Stimulated activated CD4-positive, alpha-beta T cell treated with anti-CD3 and anti-CD28 coated beads, TNF-alpha, amount 100 ng/mL, for 4 hours (primary cell): ENCODE measurements at places on chromosomes 11 and 22.

- DNase-seq, result no peak
Measured at GRCh38 chr11:67287355-67288197, 1.5 kb upstream of the ANKRD13D start.

GRCh38 chr11:120024586-120024985 lies 113.3 kb downstream of the TRIM29 start:
- no peak for DNase-seq

DNA sequence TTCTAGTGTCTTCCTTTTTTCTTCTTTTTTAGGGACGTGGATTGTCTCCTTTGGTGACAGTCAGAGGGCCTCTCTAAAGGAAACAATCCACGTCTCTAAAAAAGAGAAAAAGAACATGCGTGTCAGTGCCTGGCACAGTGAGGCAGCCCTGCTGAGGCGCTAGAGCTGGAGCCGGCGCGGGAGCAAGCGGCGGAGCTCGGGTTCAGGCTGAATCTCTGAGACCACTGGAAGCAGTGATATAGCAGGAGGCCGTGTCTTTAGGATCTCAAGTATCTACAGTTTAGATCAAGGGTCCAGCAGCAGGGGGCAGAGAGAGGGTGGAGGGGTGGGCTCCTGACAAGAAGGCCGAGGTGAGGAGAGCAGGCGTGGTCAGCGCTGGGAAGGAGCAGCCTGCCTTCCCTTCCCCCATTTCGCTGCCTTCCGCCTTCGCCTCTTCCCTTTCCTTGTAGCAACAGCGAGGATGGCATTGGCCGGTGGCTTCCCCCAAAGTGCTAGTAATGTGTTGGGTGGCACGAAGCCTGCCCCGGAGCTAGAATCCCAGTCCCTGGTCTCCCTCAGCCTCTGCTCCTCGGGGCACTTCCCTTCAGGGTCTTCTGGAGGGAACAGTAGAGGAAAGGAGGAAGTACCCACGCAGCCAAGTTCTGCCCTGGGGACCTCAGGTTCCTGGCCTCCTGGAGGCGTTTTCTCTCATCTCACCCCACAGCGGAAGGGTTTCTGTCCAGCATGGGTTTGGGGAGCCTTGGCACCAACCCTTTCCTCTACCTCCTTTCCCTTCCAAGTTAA lies 28.2 kb upstream of the RAB1B start:
- no peak for DNase-seq

- DNase-seq, result no peak
Measured at GRCh38 chr11:41866525-41866924, 407.1 kb upstream of the LRRC4C start.

GRCh38 chr11:68838572-68838964 lies 3.1 kb downstream of the CPT1A start:
- no peak for DNase-seq

GRCh38 chr11:65425105-65425970 lies 2.7 kb downstream of the NEAT1 start:
- DNase-seq, result no peak

DNA sequence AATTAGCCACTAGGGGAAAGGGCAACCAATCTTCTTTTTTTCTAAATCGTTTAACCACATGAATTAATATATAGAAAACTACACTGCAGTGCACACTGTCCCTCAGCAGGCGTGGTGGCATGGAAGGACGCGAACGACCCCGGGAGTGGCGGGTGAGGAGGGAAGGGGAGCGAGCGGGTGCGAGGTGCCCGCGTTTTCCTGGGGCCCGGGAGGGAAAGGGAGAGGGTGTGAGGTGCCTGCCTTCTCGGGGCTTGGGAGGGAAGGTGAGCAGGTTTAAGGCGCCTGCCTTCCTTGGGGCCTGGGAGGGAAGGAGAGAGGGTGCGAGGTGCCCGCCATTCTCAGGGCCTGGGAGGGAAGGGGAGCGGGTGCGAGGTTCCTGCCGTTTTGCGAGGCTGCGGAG lies 765 bp downstream of the GAB4 start:
- DNase-seq, result no peak

DNA sequence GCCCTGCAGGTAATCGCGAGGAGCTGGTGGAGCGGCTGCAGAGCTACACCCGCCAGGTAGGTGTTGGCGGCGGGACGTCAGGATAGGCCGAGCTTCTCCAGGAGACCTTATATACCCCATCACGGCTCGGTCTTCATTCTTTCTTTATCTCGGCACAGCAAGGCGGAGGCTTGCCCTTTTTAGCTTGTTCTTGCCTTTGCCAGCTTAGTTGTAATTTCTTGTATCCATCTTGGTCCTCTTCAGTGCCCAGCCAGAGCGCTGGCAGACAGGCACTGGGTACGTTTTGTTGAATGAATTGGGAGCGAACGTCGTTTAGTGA lies 459 bp downstream of the SF3B2 start:
- no peak for DNase-seq

DNA sequence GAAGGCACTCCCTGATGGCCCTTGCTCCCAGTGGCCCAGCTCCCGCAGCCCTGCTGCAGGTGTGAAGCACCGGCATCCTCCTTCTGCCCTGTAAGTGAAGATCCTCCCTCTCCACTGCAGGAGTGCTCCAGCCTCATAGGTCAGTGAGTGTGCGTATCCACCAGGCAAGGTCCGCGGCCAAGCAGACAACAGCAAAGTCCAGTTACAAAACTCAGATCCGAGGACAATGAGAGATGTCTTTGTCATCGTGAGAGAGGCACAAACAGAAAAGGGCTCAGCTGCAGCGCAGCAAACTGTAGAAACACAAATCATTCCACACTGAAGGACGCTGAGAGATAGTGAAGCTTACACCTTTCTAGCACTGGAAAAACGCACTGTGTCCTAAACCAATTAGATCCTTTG lies 46.1 kb downstream of the MYH9 start:
- DNase-seq, result no peak

GRCh38 chr11:9669954-9670353 lies 6.1 kb downstream of the SWAP70 start:
- no peak for DNase-seq

DNA sequence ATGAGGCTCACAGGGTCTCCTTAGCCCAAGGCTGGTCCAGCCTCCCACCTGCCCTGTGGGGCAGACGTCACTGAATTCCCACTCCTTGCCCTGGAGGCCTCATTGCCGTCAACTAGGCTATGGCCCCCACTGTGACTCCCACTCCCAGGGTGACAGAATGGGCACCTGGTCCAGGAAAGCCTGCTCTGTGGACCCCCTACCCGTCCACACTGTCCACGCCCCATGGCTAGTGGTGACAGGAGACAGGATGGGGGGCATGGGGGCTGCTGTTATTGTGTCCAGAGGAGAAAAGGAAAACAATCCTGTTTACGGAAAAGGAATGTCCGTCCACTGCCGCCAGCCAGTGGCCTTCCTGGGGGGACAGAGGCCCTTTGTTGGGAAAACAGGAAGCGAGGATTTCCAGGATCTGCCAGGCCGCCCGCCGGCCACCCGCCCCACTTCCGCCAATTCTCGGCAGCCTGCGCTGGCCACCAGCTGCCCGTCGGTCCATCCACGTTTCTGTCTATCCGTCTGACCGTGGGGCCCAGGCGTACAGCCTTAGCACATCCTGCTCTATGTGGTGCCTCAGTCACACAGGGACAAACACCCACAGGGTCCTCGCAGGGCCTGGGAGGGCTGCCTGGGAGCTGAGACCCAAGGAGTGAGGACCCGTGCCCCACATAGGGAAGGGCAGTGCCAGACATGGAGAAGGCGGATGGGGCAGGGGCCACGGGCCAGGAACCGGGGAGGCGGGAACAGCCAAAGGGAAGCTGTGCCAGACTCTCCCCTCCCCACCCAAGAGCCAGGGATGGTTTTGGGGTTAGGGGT lies 19.5 kb downstream of the CRELD2 start:
- no peak for DNase-seq

DNA sequence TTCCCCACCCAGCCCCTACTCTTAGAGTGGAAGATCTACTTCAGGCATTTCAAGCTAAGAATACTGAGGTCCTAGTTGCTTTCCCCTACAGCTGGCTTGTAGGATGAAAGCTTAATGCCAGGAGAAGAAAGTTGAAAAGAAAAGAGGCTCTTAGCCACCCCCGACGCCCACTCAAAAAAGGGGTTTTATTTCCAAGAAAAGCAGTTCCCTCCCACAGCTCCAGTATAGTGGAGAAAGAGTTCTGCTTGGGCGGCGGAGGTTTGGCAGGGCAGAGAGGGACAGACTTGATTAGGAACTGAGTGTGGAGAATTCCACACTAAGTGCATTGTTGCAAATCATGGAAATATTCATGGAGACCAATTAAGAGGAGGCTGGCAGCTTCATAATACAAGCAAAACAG lies 470.9 kb downstream of the ETS1 start:
- DNase-seq, result no peak

DNA sequence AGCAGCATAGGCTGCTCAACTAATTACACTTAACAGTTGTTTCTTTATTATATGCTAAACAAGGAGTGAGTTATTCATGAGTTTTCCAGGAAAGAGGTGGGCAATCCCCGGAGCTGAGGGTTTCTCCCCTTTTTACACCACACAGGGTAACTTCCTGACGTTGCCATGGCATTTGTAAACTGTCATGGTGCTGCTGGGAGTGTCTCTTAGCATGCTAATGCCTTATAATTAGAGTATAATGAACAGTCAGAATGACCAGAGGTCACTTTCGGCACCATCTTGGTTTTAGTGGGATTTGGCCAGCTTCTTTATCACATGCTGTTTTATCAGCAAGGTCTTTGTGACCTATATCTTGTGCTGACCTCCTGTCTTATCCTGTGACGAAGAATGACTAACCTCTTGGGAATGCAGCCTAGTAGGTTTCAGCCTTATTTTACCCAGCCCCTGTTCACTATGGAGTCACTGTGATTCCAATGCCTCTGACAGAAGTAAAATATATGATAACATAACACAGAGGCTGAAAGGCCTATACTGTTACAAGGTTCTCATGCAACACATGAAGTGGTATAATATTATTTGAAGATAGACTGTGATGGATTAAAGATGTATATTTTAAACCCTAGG lies 41.3 kb upstream of the RDX start:
- no peak for DNase-seq

DNA sequence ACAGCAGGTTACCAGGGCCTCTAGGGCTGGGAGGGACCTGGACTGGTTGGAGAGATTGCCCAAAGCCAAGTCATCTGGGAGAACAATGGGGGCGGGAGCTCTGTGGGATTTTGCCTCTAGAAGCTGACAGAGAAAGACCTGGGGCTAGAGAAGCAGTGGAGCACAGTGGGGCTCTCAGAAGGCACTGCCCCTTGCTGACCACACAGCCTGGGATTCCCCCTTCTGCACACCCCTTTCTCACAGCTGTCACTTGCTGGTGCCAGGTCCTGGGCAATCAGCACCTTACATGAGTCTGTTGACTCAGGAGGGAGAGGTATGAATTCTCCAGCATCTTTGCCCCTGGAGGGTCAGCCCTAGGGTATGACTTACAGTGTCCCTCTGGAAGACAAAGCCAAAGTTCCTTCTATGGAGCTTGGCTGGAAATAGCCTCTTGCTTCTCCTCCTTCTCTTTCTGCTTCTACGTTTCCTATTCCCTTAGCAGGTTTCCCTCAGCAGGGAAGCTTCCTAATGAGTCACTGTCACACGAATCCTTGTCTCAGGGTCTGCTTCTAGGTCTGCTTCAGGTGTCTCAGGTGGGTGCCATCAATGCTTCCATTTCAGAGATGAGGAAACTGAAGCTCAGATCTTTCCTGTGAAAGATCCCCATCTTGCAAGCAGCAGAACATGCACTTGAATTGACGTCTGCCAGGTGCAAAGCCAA lies 27.0 kb downstream of the GDPD5 start:
- no peak for DNase-seq

DNA sequence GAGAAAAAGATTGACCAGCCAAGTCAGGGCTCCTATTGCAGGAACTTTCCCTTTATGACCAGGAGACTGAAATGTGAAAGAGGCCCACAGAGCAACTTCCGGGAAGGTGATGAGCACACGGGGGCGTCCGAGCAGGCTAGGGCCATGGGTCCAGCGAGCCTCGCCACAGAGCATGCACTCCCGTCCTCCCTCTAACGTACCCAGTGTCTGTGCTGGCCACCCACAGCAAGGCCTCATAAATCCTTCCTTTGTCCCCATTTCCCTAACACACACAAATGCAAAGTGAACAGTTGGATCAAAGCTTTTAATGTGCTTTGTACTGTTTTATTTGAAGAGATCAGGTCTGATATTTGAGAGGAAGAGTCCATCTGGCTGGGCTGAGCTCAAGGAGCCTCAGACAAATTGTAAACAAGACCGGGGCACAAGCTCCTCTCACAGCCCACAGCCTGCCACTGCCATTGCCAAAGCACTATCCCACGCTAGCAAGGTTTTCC lies 44.3 kb downstream of the BLID start:
- DNase-seq, result no peak

DNA sequence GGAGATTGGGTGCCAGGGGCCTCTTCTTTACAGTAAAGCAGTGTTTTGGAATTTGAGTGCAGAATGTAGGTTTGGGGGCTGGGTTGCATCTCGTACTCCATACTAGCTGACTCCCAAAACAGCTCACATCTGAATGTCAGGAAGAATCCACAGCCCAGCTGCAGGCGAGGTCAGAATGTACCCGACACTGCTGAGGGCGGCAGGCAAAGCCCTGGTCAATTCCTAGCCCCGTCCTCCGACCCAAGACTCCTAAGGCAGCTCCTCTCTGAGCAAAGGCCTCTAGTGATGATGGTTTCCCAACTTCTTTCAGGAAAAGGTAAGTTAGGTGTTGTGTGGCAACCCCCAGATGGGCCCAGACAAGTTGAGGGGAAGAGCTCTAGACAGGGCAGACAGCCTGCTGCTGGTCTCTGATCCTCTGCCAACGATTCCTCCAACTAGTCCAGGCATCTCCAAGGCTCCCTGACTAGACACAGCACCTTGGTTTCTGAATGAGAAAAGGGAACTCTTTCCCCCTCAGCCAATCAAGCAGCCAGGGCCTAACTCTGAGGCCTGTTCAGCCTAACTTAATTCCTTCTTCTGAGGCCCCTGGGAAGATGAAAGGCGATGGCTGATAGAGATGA lies 8.6 kb downstream of the LARGE2 start:
- no peak for DNase-seq

DNA sequence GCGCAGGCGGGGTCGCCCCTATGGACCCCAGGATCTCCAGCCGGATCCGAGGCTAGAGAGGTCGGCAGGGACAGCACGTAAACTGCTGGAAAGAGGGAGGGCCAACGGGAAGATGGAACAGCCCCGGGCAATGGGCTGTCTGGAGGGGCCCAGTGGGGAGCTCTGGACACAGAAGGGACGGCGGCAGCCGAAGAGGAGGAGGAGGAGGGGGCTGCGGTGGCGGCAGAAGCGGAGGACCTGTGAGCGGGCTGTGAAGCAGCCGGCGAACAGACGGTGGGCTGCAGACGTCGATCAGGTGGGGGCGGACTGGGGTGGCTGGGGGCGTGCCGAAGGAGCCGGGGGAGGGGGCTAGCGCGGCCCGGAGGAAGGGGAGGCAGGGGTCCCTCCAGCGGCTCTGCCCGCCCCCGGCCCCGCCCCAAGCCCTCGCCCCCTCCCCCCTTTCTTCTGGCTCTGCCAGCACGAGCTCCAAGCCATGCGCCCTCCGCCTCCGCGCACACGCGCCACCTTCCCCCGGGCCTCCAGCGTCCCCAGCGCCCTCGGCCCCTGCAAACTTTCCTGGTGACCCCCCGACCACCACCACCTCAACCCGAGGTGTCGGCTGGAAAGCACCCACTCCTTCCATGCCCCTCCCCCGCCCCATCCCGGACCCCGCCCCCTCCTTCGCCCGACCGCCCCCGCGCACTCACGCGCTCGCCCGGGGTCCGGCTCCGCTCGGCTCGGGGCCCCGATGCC lies 432 bp downstream of the TNKS1BP1 start:
- DNase-seq, result no peak
